ENCODE measurements at places on chromosomes 4 and X.

DNA sequence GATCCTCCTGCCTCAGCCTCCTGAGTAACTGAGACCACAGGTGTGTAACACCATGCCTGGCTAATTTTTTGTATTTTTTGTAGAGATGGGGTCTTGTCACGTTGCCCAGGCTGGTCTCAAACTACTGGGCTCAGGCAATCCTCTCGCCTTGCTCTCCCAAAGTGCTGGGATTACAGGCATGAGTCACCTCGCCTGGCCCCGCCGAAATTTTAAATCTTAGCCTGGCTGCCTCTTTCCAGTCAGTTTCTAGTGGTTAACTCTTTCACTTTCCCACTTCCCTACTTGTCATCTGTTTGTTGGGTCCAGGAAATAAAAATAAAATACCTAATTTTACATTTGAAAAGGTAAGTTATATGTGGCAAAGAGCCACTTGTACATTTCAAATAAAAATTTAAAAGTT lies 62.4 kb downstream of the TMEM165 start:
- DNase-seq = no peak

DNA sequence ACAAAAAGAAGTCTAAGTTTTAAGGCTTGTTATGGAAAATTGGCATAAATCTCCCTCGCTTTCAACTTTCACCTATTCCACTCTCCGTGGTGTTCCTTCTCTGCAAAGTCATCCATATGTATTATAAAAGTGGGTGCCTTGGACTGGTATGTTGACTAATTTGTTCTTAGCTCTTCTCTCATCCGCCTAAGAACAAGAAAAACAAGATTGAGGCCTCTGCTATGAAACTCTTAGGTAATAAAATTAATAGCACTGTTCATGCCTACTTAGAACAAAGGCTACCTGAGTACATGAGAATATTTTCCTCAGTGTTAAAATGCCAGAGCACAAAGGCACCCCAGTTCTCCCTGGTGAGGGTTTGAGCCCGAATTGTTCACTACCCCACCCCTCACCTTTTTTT lies 1.3 kb downstream of the CNGA1 start:
- DNase-seq = no peak

DNA sequence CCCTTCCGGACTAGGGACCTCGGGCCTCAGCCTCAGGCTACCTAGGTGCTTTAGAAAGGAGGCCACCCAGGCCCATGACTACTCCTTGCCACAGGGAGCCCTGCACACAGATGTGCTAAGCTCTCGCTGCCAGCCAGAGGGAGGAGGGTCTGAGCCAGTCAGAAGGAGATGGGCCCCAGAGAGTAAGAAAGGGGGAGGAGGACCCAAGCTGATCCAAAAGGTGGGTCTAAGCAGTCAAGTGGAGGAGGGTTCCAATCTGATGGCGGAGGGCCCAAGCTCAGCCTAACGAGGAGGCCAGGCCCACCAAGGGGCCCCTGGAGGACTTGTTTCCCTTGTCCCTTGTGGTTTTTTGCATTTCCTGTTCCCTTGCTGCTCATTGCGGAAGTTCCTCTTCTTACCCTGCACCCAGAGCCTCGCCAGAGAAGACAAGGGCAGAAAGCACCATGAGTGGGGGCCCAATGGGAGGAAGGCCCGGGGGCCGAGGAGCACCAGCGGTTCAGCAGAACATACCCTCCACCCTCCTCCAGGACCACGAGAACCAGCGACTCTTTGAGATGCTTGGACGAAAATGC lies at the start of gene WAS:
Gene WAS, plus strand, starts transcription at position 389 of the 572 bp plus-strand sequence. Its CDS starts 55 bp downstream, at position 444.
- no peak for DNase-seq

- DNase-seq = no peak
These were observed 124.9 kb downstream of the POU4F2 start for GRCh38 chr4:146763560-146763959.

- DNase-seq = no peak
These were observed 219.0 kb upstream of the GIMD1 start for GRCh38 chr4:106587558-106587957.

GRCh38 chr4:187103351-187103750 lies 379.7 kb upstream of the FAT1 start:
- DNase-seq = no peak

Data from stimulated activated CD8-positive, alpha-beta memory T cell treated with anti-CD3 and anti-CD28 coated beads, Interleukin-7, amount 100 ng/mL, for 4 hours (primary cell).